ENCODE measurements at places on chromosomes 3 and 15.

- DNase-seq = no peak
Measured at GRCh38 chr15:76328106-76328696, 8.4 kb upstream of the ISL2 start.

DNA sequence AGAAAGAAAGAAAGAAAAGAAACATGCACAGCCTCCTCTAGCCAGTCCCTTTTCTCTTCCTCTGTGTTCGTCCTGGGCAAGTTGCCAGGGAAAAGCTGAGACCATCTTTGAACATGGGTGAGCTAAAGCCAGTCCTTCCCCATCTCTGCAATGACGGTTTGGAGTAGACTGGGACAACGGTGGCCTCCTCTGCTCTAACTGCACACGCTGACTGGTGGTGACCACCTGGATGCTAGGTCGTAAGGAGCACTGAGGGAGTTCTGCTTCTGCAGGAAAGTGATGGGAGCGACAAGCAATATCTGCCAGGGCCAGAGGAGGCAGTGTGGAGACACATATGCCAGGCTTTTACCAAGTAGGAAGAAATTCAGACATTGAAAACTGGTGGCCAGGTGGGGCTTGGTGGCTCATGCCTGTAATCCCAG lies 111.7 kb downstream of the NUP210 start:
- no peak for DNase-seq

GRCh38 chr3:125120379-125121122 lies 64.8 kb upstream of the HEG1 start:
- no peak for DNase-seq

DNA sequence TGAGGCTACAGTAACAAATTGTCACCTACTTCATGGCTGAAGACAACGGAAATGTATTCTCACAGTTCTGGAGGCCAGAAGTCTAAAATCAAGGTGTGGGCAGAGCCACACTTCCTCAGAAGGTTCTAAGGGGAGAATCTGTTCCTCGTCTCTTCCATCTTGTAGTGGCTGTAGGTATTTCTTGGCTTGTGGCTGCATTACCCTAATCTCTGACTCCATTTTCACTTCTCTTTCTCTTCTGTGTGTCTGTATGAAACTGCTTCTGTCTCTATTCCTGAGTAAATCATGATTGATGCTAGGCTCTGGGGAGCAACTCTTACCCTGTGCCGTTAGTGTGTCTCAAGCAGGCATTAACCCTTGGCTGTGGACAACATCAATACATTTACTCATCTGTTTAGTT lies 164.7 kb downstream of the SQOR start:
- no peak for DNase-seq

DNA sequence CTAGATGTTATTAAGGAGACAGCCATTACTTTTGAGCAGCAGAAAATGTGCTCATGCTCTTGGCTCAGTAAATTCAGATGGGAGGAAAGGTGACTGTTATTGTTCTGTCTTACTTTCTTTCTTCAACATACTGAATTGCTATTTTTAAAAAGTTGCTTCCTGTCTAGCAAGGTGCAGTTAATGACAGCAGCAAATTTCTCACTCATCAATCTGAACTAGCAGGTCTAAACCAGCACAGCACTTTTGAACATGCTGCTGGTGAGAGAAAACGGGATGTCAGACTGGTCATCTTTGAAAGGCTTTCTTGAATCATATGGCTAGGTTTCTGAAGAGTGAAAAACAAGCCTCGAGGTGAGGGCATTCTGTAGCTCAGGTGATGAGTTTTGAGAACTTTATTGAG lies 384.7 kb downstream of the MFSD1 start:
- DNase-seq = peak; percentile 47

- DNase-seq = no peak
Measured at GRCh38 chr3:11445883-11446282, 173.7 kb downstream of the ATG7 start.

DNA sequence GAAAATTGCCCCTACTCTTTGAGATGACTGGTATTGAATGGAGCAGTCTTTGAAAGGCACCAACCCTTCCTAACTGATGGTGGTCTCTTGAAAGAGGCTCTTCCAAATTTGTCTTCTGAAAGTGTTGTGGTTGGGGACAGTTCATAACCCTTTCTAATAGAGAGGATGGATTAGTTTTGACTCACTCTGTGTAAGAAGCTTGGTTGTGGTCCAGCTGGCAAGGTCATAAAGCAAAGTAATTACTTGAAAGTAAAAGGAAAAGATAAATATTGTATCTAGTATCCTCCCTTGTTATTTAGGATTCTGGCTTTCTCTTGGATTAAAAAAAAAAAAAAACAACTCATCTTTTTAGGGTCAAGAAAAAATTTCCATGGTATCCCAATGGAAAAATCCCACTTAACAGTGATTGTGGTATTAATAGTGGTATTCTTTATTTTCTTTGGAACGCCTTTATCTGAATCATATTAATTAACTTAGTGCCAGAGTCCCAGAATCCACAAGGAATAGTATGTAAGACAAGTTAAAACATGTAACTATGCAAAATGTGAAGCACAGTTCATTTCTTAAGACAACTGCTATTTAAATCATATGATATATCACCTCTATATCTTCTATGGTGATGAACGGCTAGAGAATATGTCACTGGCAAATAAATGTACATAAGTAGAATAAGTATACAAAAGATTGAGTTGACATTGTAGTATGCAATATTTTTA lies 469.3 kb upstream of the CDIN1 start:
- no peak for DNase-seq

DNA sequence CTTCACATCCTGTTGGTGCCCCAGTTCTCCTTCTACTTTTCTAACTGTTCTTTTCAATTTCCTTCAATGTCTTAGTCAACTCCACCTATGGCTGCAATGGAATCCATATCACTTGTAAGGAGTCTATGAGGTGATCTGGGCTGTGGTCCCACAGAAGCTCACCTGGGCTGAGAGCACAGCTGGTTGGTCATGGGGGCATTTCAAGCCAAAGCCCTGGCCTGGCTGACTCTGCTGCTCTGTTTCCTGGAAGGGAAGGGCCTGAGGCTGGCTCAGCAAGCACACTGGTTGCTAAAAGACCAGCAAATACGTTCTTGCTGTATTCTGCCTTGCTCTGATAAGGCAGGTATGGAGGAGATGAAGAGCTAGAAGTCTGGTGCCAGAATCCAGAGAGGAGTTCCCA lies 29.0 kb downstream of the AMOTL2 start:
- no peak for DNase-seq

- no peak for DNase-seq
Measured at GRCh38 chr15:64412216-64412615, 24.6 kb downstream of the TRIP4 start.

- DNase-seq = no peak
Measured at GRCh38 chr15:94607176-94607654, 375.9 kb downstream of the MCTP2 start.

DNA sequence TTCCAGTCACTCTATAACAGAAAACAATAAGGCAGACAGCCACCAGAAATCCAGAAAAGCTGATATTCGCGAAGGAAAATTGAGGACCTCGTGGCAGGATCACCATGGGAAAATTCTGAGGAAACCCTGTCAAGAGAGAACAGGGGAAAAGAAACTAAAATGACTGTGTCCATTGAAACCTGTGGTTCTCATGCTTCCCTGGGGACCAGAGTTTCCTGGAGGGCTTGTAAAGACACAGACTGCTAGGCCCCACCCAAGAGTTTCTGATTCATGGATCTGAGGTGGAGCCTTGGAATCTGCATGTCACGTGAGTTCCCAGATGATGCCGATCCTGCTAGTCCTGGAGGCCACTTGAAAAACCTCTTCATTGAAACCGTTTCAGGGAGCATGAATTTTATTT lies 420.5 kb downstream of the EPHB1 start:
- DNase-seq = no peak

GRCh38 chr3:184656458-184656828 lies 55.4 kb downstream of the MAGEF1 start:
- no peak for DNase-seq

GRCh38 chr3:197266331-197266730 lies 32.1 kb downstream of the DLG1 start:
- DNase-seq = no peak

All from GM06990 (cell line).